NCI-H1694 treated with DMSO at 0.1 percent for 48 hours (cell line): ENCODE measurements at places on chromosomes 1 and 21.
A peak's percentile ranks its signal among the peaks of the same experiment; 100 is the strongest.

DNA sequence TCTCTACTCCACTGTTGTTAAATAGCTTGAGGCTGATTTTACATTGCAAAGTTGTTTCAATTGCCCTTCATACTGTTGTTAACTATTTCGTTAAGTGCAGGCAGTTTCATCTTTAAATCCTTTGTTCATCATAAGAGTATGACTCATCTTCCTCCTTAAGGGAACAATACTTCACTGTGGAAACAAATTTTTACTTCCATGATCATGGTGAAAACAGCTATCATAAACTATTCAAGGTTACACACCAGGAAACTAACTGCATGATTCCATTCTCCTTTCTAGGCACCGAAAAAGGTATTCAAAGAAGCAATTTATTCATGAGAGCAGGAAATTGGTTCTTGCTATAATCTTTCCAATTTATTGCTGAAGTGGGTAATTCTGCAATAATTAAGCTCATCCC is 593.2 kb downstream of the LRRIQ3 start:
- no peak for DNase-seq

DNA sequence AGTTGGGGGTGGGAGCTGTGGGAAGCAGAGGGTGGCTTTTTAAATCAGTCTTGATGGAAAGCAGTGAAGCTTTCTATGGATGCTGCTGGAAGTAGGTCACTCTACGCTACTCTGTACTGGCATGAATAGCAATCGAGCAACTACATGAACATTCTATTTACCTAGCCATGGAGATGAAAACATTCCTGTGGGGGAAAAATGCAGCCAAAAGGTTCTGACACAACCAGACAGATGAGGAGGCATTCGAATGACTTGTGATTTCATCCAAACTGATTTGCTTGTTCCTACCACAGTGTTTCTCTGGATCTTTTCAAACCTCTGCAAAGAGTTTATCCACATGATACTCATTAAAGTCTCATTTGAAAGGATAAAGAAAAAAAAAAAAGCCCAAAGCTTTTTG is 95.0 kb downstream of the ASTN1 start:
- no peak for DNase-seq

GRCh38 chr1:67335411-67335810 is 27.7 kb downstream of the IL12RB2 start:
- no peak for DNase-seq

- DNase-seq: peak; percentile 82
Measured at GRCh38 chr1:17239420-17239819, 9.5 kb upstream of the PADI3 start.

DNA sequence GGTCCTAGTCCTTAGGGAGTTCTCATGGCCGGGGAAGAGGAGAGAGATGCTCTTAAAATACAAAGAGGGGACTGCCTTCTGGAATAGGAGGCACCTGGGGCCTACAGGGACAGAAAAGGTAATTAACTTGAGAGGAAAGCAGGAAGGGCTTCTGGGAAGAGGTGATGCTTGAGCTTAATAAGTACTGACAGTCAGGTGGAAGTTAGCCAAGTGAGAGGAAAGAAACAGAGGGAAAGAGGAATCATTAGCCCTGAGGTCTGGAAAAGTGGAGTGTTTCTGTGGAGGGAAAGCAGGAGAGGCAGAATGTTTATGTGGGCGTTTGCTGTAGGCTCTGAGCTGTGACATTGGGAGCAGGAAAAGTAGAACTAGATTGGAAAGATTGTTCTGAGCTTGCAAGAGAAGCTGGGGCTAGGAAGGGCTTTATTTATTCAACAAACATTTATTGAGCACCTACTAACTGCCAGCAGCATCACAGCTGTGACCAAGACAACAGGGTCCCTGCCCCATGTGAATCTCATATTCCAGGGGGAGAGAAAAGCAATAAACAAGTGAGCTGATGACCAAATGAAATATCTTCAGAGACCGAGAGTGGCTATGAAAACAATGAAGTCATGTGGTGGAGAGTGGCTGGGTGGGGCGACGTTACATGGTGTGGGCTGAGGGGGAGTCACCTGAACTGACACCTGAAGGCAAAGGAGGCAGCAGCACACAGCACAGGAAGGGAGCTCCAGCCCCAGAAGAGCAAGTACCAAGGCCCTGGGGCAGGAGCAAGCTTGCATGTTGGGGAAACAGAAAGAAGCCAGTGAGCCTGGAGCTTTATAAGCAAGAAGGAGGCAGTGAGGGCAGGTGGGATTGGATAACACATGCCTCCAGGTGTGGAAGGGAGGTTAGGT is 4.4 kb upstream of the FNDC5 start:
- no peak for DNase-seq

DNA sequence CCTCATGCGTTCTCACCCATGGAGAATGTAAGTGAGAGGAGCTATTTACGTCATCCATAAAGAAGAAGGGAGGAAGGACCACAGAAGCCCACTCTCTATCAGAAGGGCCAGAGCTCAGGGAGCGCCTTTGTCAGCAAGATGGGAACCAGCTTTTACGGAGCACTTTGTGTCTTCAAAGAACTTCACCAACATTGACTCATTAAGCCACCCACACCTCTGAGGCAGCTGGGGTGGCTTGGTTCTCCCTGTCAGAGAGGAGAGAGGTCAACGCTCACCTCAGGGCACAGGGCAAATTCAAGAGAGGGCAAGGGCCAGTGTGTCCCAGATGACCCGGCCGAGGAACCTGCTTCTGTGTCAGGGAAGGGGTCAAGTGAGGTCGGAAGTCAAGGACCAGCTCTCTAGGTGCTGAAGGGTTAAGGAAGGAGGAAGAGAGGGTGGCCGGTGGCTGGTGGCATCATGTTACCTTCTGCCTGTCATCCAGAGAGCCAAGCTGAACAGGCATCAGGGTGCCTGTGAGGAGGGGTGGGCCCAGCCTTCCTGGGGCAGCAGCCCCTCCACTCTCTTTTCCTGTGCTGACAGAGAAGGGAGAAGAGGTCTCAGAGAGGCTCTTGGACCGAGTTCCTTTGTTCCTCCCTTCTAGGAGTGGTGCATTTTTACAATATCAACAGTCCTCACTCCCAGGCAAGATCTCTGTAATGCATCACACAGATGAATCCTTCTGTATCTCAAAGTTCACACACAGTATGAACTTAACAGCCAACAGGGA is 109.0 kb downstream of the ETS2 start:
- no peak for DNase-seq

DNA sequence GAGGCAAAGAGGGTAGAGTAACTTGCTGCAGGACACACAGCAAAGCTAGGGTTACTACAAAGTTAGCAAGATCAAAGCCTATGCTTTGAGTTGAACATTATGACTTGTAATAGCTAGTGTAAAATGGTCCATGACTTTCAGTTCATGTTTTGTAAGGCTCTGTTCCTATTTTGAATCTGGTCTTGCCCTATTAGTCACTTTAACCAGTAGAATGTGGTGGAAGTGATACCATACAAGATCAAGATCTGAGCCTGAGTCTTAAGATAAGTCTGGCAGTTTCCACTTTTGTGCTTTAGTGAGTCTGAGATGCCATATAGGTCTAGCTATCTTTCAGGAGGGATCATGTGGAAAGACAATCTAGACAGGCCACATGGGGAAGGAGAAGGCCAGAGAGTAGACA is 282.1 kb upstream of the BRINP3 start:
- DNase-seq: no peak
